GM12878 (cell line): ENCODE measurements at places on chromosomes 2 and 18.

DNA sequence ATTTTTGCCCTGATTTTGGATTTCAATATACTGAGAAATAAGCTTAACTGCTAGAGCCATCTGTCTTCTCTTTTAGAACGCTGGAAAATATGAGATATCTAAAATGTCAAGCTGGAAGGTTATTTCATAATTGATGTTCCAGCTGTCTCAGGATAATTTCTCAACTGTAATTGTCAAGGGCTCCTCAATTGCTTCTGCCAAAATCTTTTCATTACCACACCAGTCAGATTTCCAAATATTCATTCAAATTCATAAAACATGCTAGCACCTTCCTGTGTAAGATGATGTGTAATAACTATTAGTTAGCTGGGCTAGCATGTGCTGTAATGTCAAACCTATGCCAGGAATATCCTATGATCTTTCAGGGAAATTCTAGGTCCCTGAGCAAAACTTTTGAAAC, 88.1 kb downstream of the TNFRSF11A start:
- DNase-seq: no peak

DNA sequence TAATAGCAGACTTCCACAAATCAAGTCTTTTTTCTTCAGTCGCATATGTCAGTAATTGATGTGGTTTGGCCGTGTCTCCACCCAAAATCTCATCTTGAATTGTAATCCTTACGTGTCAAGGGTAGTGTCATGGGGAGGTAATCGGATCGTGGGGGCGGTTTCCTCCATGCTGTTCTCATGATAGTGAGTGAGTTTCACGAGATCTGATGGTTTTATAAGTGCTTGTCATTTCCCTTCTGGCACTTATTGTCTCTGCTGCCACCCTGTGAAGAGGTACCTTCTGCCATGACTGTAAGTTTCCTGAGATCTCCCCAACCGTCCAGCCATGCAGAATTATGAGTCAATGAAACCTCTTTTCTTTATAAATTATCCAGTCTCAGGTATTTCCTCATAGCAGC, 478.8 kb downstream of the PTPRM start:
- no peak for DNase-seq

DNA sequence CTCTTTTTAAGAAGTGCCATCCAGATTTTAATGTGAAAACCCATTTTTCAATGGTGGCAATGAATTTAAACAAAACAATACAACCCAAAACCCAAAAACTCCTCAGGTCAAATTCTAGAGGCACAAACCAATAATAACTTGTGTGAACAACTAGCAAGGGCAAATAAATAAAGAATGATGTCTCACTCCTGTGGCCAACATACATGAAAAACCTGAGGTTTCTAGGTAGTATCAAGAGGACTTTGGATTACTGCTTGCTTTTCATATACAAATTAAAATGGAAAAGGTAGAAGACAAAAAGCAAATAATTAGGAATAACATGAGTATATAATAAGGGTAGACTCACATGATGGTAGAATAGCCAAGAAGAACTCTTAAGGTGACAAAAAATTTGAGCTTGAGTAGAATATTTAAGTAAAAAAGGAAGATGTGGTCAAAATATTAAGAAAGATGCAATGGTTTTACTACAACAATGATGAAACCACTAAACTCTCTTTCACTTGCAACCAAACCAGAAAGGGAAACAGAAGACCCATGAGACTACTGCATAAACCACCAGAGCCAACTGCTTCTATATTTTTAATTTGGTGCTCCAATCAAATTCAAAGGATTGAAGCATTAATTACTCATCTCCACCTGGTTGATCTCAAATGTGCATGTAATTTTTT, 53.5 kb downstream of the DARS1 start:
- DNase-seq: no peak

- no peak for DNase-seq
Observed at GRCh38 chr2:168119515-168120141, 127.8 kb downstream of the STK39 start.

DNA sequence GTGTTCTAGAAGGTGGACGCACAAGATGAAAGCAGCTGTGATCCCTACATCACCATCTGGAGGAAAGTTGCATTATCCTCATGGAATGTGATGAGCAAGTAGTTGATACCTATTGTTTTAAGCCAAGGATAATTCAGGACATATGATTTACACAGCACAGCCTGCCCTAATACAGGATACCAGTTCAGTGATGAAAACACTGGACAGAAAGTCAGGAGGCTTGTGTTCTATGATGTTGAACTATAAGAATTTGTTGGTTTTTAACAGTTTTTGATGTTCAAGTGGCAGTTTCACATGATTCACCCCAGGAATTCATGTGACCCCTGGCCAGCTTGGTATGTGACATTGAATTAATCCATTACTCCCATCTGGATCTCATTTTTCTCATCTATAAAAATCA, 6.2 kb upstream of the CHST10 start:
- DNase-seq: no peak

DNA sequence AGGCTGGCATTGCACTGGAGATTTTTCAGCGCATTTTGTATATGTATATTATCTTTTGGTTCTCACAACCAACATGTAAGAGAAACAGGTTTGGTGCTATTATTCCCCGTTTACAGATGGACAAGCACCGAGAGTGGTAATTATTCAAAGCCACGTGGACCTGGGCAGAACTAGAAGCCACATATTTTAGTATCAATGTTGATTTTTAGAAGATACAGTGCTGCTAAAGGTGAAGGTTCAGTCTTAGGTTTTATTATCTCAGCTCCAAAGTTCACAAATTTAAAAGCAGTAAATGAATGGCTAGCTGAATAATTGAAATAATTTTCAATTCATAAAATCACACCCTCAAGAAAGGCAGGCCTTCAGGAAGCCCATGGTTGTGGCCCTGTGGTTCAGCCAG, 400.6 kb upstream of the ID2 start:
- no peak for DNase-seq

DNA sequence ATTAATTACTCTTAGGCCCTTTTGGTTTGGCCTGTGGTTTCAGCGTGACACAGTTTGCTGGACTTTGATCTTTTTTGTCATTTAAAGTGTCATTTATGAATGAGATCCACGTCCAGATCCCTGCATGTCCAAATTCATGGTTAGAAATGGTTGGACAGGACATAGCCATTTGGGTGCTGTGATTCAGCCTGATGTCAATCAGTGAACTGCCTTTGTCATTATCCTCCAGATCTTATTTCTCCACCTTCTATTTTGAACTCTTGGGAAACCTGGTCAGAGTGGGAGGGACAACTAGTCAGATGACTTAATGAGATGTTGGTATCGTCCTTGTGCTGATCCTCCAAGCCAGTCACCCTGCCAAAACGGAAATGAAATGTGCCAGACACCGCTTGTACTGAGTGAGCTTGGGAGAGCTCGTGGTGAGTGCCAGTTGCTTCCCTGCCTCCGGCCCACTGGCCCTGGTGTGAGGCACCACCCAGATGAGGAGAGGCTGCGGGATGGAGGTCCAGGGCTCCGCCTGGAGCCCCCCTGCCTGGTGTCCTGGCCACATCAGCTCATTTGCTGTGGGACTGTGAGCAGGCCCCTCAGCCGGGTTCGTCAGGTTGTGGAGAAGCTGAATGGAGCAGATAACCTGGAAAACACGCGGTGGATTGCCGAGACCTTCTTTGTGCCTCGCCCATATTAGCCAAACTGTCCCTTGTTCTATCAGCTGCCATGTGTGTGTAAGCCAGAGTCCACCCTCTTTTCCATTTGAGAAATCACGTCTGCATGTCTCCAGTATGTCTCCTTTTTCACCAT, 70.1 kb downstream of the DGKD start:
- DNase-seq: no peak

DNA sequence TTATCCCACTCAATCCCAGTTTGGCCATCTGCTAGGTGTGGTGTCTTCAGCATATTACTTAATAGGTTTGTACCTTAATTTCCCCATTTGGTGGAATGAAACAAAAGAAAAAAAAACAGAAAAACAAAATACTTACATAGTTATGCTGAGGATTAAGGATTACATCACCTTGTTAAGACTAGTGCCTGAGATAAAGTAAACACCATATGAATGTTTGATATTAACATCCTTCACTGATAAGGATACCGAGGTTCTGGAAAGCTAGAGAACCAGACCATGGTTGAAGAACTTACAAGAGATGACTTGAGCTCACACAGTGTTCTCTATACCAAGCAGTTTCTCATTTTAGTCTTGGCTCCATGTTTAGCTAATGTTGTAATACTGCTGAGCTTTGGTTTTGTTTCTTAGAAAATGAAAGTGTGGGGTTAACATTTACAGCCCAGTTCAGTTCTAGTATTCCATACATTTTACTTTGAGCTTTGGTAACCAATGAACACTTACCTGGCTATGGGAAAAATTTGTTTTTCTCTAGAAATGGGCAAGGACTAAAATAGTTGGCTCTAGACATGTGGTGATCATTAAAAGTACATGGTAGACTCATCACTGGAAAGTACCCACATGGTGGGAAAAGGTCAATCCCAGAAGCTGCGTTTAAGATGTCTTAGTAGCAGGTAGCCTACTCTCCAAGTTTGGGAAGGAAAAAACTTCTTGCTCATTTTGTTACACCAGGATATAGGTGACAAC, 5.8 kb upstream of the GPD2 start:
- DNase-seq: no peak

DNA sequence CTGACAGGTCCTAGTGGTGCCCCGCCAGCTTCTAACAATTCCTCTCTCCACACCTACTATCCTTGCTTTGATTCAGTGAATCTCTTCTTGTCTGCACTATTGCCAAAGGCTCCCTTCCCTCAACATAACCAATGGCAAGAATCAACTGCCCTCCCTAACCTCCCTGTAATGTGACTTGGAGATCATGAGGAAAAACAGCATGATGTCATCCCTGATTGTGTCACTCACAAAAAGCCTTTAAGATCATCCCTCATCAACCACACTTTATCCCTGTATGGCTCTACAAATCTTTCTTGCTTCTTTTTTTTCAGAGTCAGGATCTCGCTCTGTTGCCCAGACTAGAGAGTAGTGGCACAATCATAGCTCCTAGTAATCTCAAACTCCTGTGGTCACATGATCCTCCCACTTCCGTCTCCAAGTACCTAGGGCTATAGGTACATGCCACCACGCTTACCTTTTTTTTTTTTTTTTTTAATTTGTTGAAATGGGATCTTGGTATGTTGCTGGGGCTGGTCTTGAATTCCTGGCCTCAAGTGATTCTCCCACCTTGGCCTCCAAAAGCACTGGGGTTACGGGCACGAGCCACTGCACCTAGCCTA, 19.7 kb downstream of the SAP130 start:
- no peak for DNase-seq

- no peak for DNase-seq
Observed at GRCh38 chr2:134717286-134718022, 1.3 kb downstream of the TMEM163 start.

- DNase-seq: no peak
Observed at GRCh38 chr2:142842369-142842768, 35.1 kb upstream of the KYNU start.
